ENCODE measurements at places on chromosomes 2 and 18. TPM values are rescaled to one million over a fixed set of nuclear protein-coding genes. Genes with fewer than 3 reads are reported as not detected.

Gene AQP12B
- total RNA-seq, result not detected

Gene ONECUT2
- not detected for total RNA-seq

Gene TNFAIP6
- not detected for total RNA-seq

Gene MEP1B
- total RNA-seq, result not detected

- no peak overlapping the region for H3K27ac ChIP-seq
- no peak for DNase-seq
- H3K27me3 ChIP-seq, result no peaks in the 10 kb centered on the region
- peaks cover 29% of the 10 kb centered on the region for H3K4me1 ChIP-seq
- H3K4me3 ChIP-seq, result peak overlapping the region; percentile 92
Measured at GRCh38 chr2:102737431-102737830, 24.4 kb upstream of the TMEM182 start.

GRCh38 chr18:11980163-11980493 lies 1.2 kb upstream of the IMPA2 start:
- H3K4me1 ChIP-seq, result peaks cover 22% of the 10 kb centered on the region
- no peaks in the 10 kb centered on the region for H3K36me3 ChIP-seq
- no peak for DNase-seq
- H3K27me3 ChIP-seq, result peaks cover 5% of the 10 kb centered on the region
- peak overlapping the region; percentile 52 for H3K27ac ChIP-seq
- peak overlapping the region; percentile 76 for H3K4me3 ChIP-seq

DNA sequence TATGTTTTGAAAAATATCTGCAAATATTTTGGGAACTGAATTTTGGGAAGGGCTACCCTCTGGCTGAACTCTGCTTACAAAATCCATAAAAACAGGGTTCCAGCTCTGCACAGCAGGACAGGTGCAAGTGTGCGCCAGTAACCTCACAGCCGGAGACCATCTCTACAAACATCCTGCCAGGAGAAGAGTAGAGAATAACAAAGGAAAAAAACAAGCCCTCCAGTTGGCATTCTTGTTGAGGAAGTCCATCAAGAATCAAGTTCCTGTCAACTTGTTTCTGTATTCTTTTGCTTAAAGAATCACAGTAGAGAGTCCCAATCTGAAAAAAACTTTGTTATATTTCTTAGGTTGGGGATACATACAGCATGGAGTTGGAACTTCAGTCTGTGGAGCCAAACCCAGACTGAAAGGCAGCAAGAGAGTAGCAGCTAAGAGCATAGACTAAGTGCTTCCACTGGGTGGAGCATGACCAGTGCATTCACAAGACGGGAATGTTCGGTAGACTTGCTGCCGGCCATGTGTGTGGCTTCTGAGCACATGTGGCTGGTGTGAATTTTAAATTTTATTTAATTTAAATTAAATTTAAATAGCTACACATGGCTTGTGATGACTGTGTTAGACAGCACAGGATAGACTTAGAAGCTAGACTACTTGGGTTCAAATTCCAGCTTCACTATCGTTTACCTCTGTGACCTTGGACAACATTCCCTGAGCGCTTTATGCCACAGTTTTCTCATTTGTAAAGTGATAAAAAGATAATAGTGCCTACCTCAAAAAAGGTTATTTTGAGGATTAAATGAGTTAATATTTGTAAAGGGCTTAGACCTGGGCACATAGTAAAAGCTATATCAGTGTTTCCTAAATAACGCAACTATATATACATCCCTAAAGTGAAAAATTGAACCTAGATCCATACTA lies 41.9 kb downstream of the SPTBN1 start:
- no peaks in the 10 kb centered on the region for H3K36me3 ChIP-seq
- peaks cover 11% of the 10 kb centered on the region for H3K27me3 ChIP-seq
- H3K4me3 ChIP-seq, result no peak overlapping the region

- no peak overlapping the region for H3K4me3 ChIP-seq
- H3K27me3 ChIP-seq, result peaks cover 31% of the 10 kb centered on the region
- H3K36me3 ChIP-seq, result no peaks in the 10 kb centered on the region
- no peak for DNase-seq
Measured at GRCh38 chr2:63649829-63650228, 61.1 kb downstream of the MDH1 start.

DNA sequence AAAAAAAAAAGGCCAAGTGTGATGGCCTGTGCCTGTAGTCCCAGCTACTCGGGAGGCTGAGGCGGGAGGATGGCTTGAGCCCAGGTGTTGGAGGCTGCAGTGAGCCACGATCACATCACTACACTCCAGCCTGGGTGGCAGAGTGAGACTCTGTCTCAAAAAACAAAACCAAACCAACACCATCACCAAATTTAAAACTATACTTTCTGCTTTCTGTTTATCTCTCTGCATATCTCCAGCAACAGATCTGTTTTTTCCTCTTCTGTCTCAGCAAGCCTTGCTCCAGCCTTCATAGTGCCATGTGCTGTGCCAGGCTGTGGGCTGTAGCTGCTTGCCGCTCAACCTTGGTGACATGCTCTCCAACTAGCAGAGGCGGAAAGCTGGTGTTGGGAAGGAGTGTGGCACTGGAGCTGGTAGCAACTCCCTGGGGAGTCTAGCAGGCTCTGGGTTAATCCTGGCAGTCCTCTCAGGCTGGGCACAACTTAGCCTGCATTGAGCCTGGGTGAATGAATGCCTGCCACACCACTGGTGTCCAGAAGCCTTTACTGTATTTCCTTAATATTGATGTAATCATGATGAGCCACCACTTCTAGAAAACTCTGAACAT lies 204.1 kb downstream of the LDLRAD4 start:
- no peaks in the 10 kb centered on the region for H3K36me3 ChIP-seq
- H3K4me1 ChIP-seq, result peaks cover 41% of the 10 kb centered on the region
- no peaks in the 10 kb centered on the region for H3K27me3 ChIP-seq
- no peak overlapping the region for H3K4me3 ChIP-seq

DNA sequence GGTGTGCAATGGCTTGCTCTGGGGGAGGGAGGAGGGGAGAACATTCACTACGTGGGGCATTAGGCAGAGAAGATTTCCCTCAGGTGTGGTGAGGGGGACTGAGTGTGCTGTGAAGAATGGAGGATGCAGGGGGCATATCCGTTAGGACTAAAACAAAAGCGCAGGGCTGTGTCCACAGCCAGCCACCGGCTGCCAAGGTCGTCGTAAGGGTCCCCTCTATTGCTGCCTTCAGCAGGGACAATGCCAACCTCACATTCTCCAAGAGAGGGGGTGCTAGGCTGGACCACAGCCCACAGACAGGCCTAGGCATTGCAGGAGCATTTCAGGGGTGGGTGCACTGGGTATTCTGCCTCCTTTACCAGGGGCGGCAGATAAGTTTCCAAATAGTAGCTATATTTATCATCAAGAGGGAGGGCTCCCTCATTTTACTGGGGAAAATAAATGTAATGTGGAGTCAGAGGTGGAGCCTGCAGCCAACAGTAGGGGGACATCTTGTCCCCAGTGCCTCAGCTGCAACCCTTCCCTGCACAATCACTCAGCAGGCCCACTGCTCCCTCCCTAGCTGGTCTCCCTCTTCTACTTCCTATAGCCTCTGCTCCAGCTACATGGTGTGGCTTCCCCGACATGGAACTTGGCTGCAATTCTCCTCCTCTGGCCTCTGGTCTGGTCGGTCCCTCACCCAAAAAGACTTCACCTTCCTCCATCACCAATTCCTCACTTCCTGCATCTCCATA lies 74.9 kb upstream of the OTOF start:
- H3K27ac ChIP-seq, result no peak overlapping the region
- H3K4me3 ChIP-seq, result no peak overlapping the region
- DNase-seq, result no peak

- H3K27ac ChIP-seq, result no peak overlapping the region
- H3K4me3 ChIP-seq, result no peak overlapping the region
- H3K27me3 ChIP-seq, result no peaks in the 10 kb centered on the region
- H3K36me3 ChIP-seq, result no peaks in the 10 kb centered on the region
Measured at GRCh38 chr2:146665800-146666199, 1179.0 kb upstream of the ACVR2A start.

DNA sequence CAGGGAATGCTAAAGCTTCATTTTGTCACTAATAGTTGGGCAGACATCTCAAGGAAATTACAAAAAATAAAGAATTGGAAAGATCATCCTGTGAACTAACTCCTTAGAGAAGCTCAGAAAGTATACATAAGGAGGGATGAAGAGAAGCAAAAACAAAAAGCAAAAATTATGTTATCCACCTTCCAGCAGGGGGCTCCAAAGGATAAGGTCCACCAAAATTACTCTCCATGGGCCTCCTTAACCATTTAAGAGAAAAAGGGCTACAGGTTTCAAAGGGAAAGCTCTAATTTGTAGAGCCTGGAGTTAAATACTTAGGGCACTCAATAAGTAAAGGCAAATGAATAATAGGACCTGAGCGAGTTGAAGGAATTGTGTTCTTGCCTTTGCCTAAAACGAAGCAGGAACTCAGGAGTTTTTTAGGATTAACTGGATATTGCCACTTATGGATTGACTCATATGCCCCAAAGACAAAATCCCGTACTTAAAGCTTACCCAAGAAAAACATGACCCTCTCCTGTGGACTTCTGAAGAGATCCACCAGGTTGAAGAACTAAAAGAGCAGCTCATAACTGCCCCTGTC lies 1167.9 kb downstream of the DSC3 start:
- DNase-seq, result no peak
- H3K4me3 ChIP-seq, result no peak overlapping the region
- no peaks in the 10 kb centered on the region for H3K4me1 ChIP-seq
- no peaks in the 10 kb centered on the region for H3K36me3 ChIP-seq
- no peak overlapping the region for H3K27ac ChIP-seq
- no peaks in the 10 kb centered on the region for H3K27me3 ChIP-seq

DNA sequence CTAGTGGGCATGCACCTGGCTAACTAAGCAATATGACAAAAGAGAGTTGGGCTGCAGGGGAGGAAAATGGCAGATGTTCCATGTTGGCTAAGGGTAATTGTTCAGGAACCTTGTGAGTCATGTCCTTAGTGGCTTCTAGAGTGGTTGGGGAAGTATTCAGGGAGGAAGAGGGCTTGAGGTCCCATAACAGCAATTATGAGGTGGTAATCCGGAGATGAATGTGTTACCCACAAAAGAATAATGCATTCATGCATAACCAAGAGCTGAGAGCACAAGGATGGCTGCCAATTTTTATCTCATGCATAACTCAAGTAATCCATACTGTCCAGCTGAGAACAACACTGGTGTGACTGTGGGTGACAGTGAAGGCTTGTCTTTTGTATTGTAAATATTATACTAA lies 42.9 kb downstream of the TMEFF2 start:
- no peaks in the 10 kb centered on the region for H3K4me1 ChIP-seq
- no peak for DNase-seq
- H3K4me3 ChIP-seq, result no peak overlapping the region
- peaks cover 7% of the 10 kb centered on the region for H3K27me3 ChIP-seq

- H3K27ac ChIP-seq, result no peak overlapping the region
- H3K27me3 ChIP-seq, result peaks cover 10% of the 10 kb centered on the region
- no peak overlapping the region for H3K4me3 ChIP-seq
- no peak for DNase-seq
- H3K36me3 ChIP-seq, result no peaks in the 10 kb centered on the region
Measured at GRCh38 chr18:32318581-32318980, 128.7 kb downstream of the MEP1B start.

DNA sequence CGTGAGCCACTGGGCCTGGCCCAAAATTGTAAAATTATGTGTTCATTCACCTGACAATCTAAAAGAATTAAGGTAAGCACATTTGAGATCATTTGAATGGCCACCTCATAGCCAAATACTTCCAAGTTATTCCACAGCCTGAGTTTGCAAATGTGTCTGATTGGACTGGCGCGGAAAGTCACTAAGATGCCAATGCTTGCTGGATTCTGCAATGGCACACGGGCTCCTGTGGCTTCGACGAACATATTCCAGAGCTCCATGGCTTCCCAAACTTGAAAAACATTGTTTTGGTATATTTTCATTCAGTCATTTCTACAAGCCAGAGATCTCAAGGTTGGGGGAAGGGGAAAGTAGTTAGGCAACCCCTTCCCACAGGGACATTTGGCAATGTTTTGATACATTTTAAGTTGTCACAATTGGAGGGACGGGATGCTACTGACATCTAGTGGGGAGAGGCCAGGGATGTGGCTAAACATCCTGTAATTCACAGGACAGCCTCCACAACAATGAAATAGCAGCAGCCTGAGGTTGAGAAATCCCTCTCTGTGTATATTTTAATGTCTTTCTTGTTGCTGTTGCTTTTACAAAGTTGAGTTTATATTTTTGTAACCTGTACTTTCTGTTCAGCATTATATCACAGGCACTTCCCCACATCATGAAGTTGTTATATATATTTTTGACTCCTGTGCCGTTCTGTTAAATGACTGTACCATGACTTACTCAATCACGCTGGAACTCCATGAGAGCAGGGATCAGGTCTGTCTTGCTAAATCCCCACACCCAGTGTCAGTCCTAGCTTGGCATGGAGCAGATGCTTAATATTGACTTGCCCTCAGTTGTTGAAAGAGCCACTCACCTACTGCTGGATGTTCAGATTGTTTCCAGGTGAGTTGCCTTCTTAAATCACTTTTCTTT lies 56.9 kb downstream of the COL4A4 start:
- H3K4me1 ChIP-seq, result no peaks in the 10 kb centered on the region
- DNase-seq, result peak; percentile 45
- peaks cover 2% of the 10 kb centered on the region for H3K27me3 ChIP-seq
- no peak overlapping the region for H3K4me3 ChIP-seq
- H3K36me3 ChIP-seq, result no peaks in the 10 kb centered on the region

DNA sequence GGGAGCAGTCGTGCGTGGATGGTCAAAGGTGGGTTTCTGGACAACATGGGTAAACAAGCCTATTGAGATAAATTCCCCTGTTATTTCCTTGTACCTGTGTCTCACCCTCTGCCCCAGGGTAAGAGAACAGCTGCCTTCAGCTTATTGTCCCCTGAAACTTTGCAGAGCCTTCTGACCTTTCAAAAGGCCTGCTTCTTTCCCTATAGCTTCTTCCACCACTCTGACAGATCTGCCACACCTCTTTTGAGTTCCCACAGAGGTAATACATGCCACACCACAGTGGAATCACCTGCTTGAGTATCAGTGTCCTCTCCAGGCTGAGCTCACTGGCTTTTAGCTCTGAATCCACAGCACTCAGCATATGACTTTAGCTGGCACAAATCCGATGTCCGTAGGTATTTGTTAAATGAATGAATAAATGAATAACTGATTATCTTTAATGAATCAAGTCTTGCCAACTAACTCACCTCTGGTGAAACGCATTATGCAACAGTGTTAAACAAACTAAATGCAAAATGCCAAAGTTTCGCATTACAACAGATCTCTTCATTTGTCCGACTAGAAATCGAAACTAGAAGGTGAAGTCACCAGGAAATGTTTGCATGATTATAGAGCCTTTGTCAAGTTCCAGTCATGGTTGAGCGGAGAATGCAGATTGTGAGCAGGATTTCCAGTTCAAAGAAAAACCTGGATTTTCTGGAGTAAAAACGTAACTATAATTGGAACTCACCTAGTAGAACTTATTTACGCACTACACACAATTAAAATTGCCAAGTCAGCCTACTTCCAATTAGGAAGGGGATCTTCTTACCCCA lies 16.4 kb downstream of the DYNAP start:
- no peaks in the 10 kb centered on the region for H3K4me1 ChIP-seq
- no peak for DNase-seq
- no peaks in the 10 kb centered on the region for H3K36me3 ChIP-seq
- peaks cover 1% of the 10 kb centered on the region for H3K27me3 ChIP-seq
- no peak overlapping the region for H3K4me3 ChIP-seq
- no peak overlapping the region for H3K27ac ChIP-seq

DNA sequence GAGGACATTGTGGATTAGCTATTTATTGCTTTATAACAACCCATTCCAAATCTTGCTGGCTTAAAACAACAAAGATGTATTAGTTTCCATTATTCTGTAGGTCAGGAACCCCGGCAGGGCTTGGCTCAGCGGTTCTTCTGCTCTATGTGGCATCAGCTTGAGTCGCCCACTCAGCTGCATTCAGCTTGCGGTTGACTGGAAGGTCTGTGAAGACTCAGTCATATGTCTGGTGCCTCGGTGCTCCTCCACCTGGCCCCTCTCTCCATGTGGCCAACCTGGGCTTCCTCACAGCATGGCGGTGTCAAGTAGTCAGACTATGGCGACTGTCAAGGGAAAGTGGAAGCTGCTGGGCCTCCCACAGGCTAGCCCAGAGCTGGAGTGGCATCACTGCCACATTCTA lies 48.6 kb downstream of the EMILIN2 start:
- no peaks in the 10 kb centered on the region for H3K27me3 ChIP-seq
- DNase-seq, result no peak
- H3K4me3 ChIP-seq, result no peak overlapping the region
